ENCODE measurements at places on chromosomes 7 and 10. TPM values are rescaled to one million over a fixed set of nuclear protein-coding genes. Genes with fewer than 3 reads are reported as not detected.
A peak's percentile ranks its signal among the peaks of the same experiment; 100 is the strongest.

DNA sequence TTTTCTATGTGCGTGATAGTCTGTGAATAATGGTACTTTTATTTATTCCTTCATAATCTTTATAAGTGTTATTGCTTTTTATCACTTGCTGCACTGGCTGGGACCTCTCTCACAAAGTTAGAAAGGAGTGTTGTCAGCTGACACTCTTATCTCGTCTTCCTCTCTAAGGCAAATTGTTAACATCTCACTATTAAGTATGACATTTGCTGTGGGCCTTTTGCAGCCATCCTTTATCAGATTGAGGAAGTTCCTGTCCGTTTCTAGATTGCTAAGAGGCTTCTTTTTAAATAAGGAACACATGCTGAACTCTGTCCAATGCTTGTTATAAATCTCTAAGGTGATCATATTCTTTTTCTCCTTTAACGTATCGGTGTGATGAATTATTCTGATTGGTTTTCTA, 27.4 kb upstream of the DIP2C start:
- H3K4me3 ChIP-seq, result no peak overlapping the region
- H3K27me3 ChIP-seq, result no peaks in the 10 kb centered on the region
- DNase-seq, result no peak
- H3K4me1 ChIP-seq, result no peaks in the 10 kb centered on the region

The ADAP1 gene
- 10.0 TPM for total RNA-seq

DNA sequence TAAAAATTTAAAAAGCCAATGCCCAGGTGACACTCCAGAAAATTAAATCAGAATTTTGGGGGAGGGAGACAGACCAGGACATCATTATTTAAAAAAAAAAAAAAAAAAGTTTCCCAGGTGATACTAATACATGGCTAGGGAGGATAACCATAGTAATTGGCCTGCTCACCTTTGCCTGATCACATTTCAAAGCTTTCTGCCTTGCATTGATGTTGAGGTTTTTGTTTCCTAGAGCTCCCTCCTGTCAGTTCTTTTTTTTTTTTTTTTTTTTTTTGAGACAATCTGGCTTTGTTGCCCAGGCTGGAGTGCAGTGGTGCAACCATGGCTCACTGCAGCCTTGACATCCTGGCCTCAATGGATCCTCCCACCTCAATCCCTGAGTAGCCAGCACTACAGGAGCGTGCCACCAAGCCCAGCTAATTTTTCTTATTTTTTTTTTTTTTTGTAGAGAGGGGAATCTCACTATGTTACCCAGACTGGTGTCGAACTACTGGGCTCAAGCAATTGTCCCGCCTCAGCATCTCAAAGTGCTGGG, 38.1 kb downstream of the CPED1 start:
- no peak overlapping the region for H3K27ac ChIP-seq
- H3K36me3 ChIP-seq, result no peaks in the 10 kb centered on the region
- H3K4me3 ChIP-seq, result no peak overlapping the region
- H3K4me1 ChIP-seq, result no peaks in the 10 kb centered on the region

The CYP2C19 gene
- total RNA-seq, result not detected

DNA sequence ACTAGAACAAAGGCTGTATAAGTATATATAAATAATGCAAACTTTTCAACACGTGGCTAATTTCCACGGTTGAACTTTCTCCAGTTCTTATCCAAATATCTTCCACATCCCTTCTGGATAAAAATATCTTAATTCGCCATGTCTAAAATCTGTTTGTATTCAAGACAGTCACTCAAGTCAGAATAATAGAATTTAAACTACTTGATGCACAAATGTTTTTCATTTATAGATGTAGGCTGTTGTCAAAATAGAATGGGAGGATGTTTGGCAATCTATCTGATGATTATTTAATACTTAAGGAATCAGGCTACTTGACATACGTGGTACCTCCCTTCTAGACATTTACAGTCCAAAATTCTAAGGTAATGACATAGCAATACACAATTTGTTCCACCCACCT, 204.3 kb downstream of the TWIST1 start:
- H3K4me3 ChIP-seq, result no peak overlapping the region
- H3K4me1 ChIP-seq, result no peaks in the 10 kb centered on the region
- DNase-seq, result no peak
- H3K27me3 ChIP-seq, result no peaks in the 10 kb centered on the region

DNA sequence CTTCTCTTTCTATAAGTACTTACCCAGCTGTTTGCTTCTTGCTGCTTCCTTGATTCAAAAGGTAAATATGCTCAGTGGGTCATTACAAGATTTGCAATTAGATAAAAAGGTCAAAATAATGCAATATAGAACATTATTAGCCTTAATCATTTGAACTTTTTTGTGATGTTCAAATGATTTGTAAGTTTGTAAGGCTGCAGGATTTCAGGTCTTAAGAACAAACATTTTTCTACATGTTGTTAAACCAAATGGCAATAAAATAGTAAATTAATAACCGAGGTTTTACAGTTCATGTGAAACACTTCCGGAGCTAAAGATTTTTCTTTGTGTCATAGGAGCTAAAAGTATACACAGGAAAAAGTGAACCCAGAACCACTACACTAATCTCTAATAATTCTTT, 16.2 kb upstream of the SCIN start:
- H3K4me3 ChIP-seq, result no peak overlapping the region
- no peaks in the 10 kb centered on the region for H3K27me3 ChIP-seq
- H3K36me3 ChIP-seq, result no peaks in the 10 kb centered on the region
- no peaks in the 10 kb centered on the region for H3K4me1 ChIP-seq
- no peak overlapping the region for H3K27ac ChIP-seq

- DNase-seq, result no peak
- no peaks in the 10 kb centered on the region for H3K36me3 ChIP-seq
- H3K4me1 ChIP-seq, result no peaks in the 10 kb centered on the region
- H3K4me3 ChIP-seq, result no peak overlapping the region
- H3K27ac ChIP-seq, result no peak overlapping the region
Observed at GRCh38 chr7:100372256-100372655, 1.0 kb upstream of the PILRA start.

The POLL gene
- total RNA-seq, result 57.0 TPM

The PDE6C gene
- total RNA-seq, result not detected

GRCh38 chr10:98675902-98676301, 229.2 kb upstream of the HPS1 start:
- H3K27ac ChIP-seq, result no peak overlapping the region
- no peak overlapping the region for H3K4me3 ChIP-seq
- H3K27me3 ChIP-seq, result no peaks in the 10 kb centered on the region
- H3K36me3 ChIP-seq, result no peaks in the 10 kb centered on the region
- no peak for DNase-seq

DNA sequence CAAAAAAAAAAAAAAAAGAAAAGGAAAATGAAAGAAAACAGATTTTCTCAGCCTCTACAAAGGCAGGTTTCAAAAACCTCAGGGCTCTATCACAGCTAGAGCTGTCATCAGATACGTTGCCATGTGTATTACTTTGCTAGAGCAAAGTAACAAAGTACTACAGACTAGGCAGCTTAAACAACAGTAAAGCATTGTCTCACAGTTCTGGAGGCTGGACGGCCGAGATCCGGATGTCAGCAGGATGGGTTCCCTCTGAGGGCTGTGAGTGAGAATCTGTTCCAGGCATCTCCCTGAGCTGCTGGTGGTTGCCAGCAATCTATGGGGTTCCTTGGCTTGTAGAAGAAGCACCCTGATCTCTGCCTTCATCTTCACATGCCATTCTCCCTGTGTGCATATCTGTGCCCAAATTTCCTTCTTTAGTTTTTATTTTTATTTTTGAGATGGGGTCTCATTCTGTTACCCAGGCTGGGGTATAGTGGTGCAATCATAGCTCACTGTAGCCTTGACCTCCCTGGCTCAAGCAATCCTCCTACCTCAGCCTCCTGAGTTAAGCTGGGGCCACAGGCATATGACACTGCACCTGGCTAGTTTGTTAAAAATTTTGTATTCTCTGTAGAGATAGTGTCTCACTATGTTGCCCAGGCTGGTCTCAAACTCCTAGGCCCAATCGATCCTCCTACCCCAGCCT, 48.9 kb upstream of the KDM7A start:
- H3K4me3 ChIP-seq, result no peak overlapping the region
- H3K4me1 ChIP-seq, result peaks cover 51% of the 10 kb centered on the region
- H3K27me3 ChIP-seq, result no peaks in the 10 kb centered on the region
- no peak overlapping the region for H3K27ac ChIP-seq
- DNase-seq, result no peak

GRCh38 chr10:94292434-94293090, 70.2 kb downstream of the NOC3L start:
- H3K4me1 ChIP-seq, result no peaks in the 10 kb centered on the region
- no peak for DNase-seq
- no peaks in the 10 kb centered on the region for H3K27me3 ChIP-seq
- H3K4me3 ChIP-seq, result no peak overlapping the region
- no peak overlapping the region for H3K27ac ChIP-seq
- H3K36me3 ChIP-seq, result no peaks in the 10 kb centered on the region

DNA sequence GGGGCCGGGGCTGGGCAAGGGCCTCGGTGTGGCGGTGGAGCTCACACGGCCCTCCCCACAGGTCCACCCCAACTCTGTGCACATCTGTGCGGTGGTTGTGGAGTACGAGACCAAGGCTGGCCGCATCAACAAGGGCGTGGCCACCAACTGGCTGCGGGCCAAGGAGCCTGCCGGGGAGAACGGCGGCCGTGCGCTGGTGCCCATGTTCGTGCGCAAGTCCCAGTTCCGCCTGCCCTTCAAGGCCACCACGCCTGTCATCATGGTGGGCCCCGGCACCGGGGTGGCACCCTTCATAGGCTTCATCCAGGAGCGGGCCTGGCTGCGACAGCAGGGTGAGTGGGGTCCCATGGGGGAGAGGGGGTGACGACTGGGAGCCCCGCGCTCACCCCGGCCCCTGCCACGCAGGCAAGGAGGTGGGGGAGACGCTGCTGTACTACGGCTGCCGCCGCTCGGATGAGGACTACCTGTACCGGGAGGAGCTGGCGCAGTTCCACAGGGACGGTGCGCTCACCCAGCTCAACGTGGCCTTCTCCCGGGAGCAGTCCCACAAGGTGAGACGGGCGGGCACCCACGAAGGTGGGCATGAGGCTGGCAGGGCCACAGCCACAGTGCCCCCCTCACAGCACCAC, 8.8 kb downstream of the TMEM120A start:
- H3K4me3 ChIP-seq, result no peak overlapping the region
- DNase-seq, result no peak
- H3K4me1 ChIP-seq, result no peaks in the 10 kb centered on the region
- H3K27ac ChIP-seq, result no peak overlapping the region
- peaks cover 11% of the 10 kb centered on the region for H3K36me3 ChIP-seq

- no peak for DNase-seq
- peaks cover 64% of the 10 kb centered on the region for H3K4me1 ChIP-seq
- no peaks in the 10 kb centered on the region for H3K27me3 ChIP-seq
- H3K27ac ChIP-seq, result peak overlapping the region; percentile 40
- H3K4me3 ChIP-seq, result no peak overlapping the region
Observed at GRCh38 chr7:150556521-150557138, 10.6 kb upstream of the GIMAP4 start.

DNA sequence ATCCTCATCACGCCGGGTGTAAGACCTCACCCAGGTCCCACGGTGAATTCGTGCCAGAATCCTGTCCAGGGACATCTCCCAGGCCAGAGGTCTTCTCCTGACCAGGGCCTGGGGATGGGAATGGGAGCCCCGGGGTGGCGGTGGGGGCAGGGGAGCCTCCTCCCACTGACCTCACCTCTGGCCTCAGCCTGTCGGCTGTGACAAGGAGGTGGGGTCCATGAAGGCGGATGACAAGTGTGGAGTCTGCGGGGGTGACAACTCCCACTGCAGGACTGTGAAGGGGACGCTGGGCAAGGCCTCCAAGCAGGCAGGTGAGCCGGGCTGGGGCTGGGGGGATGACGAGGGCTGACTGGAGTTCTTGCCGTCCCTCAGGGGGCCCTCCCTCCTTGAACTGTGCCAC, 41.3 kb downstream of the TBATA start:
- DNase-seq, result no peak
- no peaks in the 10 kb centered on the region for H3K27me3 ChIP-seq
- no peaks in the 10 kb centered on the region for H3K4me1 ChIP-seq

GRCh38 chr7:17786314-17786852, 153.9 kb downstream of the SNX13 start:
- H3K36me3 ChIP-seq, result no peaks in the 10 kb centered on the region
- H3K4me1 ChIP-seq, result no peaks in the 10 kb centered on the region
- H3K27me3 ChIP-seq, result no peaks in the 10 kb centered on the region
- H3K27ac ChIP-seq, result no peak overlapping the region

GRCh38 chr10:95327367-95327766, 36.6 kb upstream of the PDLIM1 start:
- H3K4me1 ChIP-seq, result no peaks in the 10 kb centered on the region
- no peak overlapping the region for H3K27ac ChIP-seq
- no peaks in the 10 kb centered on the region for H3K36me3 ChIP-seq
- DNase-seq, result no peak
- H3K27me3 ChIP-seq, result no peaks in the 10 kb centered on the region

- H3K27me3 ChIP-seq, result no peaks in the 10 kb centered on the region
- DNase-seq, result no peak
- no peaks in the 10 kb centered on the region for H3K36me3 ChIP-seq
Observed at GRCh38 chr7:41711283-41712064, 8.6 kb upstream of the INHBA start.

GRCh38 chr10:38050212-38050611, 39.7 kb downstream of the ZNF33A start:
- H3K4me3 ChIP-seq, result no peak overlapping the region
- no peak overlapping the region for H3K27ac ChIP-seq
- H3K36me3 ChIP-seq, result peaks cover 25% of the 10 kb centered on the region
- DNase-seq, result no peak

DNA sequence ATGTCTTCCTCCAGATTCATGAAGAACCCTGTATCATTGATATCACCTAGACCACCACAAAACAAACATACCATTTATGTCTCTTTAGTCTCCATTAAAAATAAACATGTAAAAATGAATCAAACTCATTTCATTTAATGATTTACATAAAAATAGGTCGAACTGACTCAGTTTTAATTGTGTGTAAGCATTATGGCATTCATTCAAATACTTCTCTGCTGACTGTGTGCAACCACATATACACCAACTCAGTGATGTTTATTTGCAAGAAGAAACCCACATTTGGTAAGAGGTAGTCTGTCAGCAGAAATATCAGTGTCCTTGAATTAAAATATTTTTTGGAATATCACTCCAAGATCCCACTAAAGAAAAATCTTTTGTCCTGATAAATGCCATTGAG, 30.5 kb downstream of the ABCB1 start:
- no peaks in the 10 kb centered on the region for H3K4me1 ChIP-seq
- no peaks in the 10 kb centered on the region for H3K36me3 ChIP-seq
- DNase-seq, result no peak
- H3K4me3 ChIP-seq, result no peak overlapping the region
- no peaks in the 10 kb centered on the region for H3K27me3 ChIP-seq
- no peak overlapping the region for H3K27ac ChIP-seq

DNA sequence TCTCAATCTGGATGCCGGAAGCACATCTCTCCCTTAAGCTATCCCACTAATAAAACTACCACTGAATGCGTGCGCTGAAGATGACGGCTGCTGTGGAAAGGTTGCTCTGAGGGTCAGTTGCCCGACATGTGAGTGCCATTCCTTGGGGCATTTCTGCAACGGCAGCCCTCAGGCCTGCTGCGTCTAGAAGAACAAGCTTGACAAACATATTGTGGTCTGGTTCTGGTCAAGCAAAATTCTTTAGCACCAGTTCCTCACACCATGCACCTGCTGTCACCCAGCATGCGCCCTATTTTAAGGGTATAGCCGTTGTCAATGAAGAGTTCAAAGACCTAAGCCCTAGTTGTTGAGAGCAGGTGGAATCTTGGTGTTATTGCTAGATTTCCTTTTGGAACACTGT, 184.2 kb downstream of the SRPK2 start:
- H3K27me3 ChIP-seq, result no peaks in the 10 kb centered on the region
- H3K4me1 ChIP-seq, result peaks cover 21% of the 10 kb centered on the region
- H3K36me3 ChIP-seq, result peaks cover 13% of the 10 kb centered on the region
- H3K4me3 ChIP-seq, result no peak overlapping the region
- no peak overlapping the region for H3K27ac ChIP-seq

- no peaks in the 10 kb centered on the region for H3K4me1 ChIP-seq
- no peak overlapping the region for H3K27ac ChIP-seq
- no peak for DNase-seq
- H3K36me3 ChIP-seq, result no peaks in the 10 kb centered on the region
- no peaks in the 10 kb centered on the region for H3K27me3 ChIP-seq
Observed at GRCh38 chr10:57579926-57580325, 687.8 kb downstream of the IPMK start.

The SPDYE8 gene
- total RNA-seq, result not detected

The HTR5A gene
- total RNA-seq, result not detected

Measured in CD4-positive, alpha-beta memory T cell (primary cell).